ENCODE measurements at places on chromosomes 16 and 17.

GRCh38 chr17:19727501-19728078 is 11.2 kb upstream of the SLC47A2 start:
- DNase-seq = no peak

DNA sequence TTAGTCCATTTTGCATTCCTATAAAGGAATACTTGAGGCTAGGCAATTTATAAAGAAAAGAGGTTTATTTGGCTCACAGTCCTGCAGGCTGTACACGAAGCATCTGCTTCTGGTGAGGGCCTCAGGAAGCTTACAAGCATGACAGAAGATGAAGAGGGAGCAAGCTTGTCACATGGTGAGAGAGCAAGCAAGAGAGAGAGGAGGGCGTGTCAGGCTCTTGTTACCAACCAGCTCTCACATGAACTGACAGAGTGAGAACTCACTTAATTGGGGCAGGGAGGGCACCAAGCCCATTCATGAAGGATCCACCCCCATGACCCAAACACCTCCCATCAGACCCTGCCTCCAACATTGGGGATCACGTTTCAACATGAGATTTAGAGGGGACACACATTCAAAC is 1.6 kb downstream of the CHCT1 start:
- DNase-seq = no peak

GRCh38 chr16:2777231-2777902 is at the start of gene ELOB:
Gene ELOB (minus strand): TSS chr16:2777280. CDS start chr16:2777239, 41 bp downstream.
- DNase-seq = peak; percentile 86

GRCh38 chr17:74749279-74750038 is 1.0 kb downstream of the NHERF1 start:
- DNase-seq = peak; percentile 74

DNA sequence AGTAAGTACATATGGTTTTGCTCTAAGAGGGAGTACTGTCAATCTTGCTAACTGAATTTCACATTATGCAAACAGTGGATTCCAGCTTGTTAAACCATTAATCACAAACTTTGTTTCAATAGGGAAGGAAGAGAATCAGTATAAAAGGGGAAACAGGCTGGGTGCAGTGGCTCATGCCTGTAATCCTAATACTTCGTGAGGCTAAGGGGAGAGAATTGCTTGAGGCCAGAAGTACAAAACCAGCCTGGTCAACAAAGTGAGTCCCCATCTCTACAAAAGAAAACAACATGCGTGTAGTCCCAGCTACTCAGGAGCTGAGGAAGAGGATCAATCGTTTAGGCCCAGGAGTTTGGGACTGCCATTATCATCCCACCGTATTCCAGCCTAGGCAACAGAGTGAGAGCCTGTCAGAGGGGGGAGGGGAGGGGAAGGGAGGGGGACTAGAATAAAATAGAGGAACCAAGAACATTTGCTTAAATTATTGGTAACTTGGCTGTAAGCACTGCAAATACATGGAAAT is 65.7 kb downstream of the FBXL20 start:
- DNase-seq = no peak

DNA sequence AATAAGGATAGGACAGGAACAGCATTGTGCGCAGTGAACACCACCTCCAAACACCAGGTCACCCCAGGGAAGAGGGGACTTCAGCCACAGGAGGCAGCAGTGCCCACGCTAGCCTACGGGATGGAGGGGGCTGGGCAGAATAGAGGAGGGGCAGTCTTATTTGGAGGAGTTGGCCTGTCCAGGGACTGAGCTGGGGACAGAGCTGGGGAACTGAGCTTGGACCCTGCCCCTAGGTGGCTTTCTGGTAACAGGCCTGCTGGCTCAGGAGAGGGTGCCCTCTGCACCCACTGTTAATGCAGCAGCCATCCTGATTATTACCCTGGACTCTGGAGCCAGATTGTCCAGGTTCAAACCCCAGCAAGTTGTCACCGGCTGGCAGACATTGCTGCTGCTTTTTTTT is 9.3 kb downstream of the CCDC102A start:
- DNase-seq = no peak

- DNase-seq = no peak
These were observed 1.9 kb upstream of the GGA2 start for GRCh38 chr16:23512168-23512695.

DNA sequence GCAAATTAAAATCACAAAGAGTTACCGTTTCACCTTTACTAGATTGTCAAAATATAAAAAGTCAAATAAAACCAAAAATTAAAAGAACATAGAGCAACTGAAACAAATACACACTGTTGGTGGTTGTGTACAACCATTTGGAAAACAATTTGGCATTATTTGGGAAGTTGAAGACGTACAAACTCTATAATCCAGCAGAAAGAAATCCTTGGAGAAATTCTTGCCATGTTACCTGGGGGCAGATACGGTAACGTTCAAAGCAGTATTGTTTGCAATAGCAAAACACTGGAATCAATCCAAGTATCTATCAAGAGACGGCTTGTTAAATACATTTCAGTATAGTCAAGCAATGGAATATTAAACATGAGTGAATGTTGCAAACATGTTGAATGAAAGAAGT is 56.7 kb downstream of the TBX4 start:
- no peak for DNase-seq

GRCh38 chr17:32569171-32570080 is 82.6 kb downstream of the CDK5R1 start:
- DNase-seq = no peak

DNA sequence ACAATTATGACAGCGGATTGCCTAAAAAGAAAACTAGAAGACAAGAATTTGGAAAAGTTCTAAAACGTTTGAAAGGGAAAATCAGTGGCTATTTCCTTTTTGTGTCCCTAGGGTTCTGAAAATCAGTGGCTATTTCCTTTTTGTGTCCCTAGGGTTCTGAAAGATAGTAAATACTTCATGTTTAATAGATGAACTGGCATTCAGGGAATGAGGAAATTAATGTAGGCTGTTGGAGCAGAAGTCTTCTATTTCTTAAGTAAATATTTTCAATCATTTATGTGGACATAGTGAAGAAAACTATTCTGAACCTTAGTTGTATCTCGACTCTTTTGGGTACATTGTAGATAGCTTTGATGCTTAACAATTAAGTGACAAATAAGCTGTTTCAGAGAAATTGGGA is 78.9 kb downstream of the SHISA6 start:
- DNase-seq = no peak

- DNase-seq = no peak
These were observed 151.2 kb upstream of the TBX2 start for GRCh38 chr17:61248399-61248798.

GRCh38 chr17:45705123-45706009 is 78.8 kb upstream of the CRHR1 start:
- peak; percentile 61 for DNase-seq

- no peak for DNase-seq
These were observed 27.1 kb downstream of the TMEM235 start for GRCh38 chr17:78258323-78259191.

DNA sequence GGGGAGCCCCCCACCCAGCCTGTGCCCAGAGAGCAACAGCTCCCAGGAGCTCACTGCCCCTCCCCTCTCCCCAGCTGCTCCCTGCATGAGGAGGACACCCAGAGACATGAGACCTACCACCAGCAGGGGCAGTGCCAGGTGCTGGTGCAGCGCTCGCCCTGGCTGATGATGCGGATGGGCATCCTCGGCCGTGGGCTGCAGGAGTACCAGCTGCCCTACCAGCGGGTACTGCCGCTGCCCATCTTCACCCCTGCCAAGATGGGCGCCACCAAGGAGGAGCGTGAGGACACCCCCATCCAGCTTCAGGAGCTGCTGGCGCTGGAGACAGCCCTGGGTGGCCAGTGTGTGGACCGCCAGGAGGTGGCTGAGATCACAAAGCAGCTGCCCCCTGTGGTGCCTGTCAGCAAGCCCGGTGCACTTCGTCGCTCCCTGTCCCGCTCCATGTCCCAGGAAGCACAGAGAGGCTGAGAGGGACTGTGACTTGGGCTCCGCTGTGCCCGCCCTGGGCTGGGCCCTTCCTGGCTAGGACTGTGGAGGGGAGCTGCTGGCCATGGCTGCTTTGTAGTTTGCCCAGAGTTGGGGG is 584 bp downstream of the TCAP start:
- no peak for DNase-seq

All from HTR-8/SVneo (cell line).